ENCODE measurements at places on chromosomes 11 and 22. TPM values are rescaled to one million over a fixed set of nuclear protein-coding genes. Genes with fewer than 3 reads are reported as not detected.

The LRRC32 gene
- 79.8 TPM for total RNA-seq

The SSTR3 gene
- not detected for total RNA-seq

The TMEM86A gene
- 4.2 TPM for total RNA-seq

The TTC9C gene
- total RNA-seq = 32.5 TPM

The PARVG gene
- total RNA-seq = 0.16 TPM

The CEP164 gene
- 20.1 TPM for total RNA-seq

The MAPK8IP1 gene
- 3.2 TPM for total RNA-seq

The TUG1 gene
- total RNA-seq = 59.2 TPM

The OR51B5 gene
- not detected for total RNA-seq
